ENCODE measurements at places on chromosomes 16 and 17.

GRCh38 chr16:56331399-56331798 lies 93.9 kb downstream of the AMFR start:
- DNase-seq, result no peak

DNA sequence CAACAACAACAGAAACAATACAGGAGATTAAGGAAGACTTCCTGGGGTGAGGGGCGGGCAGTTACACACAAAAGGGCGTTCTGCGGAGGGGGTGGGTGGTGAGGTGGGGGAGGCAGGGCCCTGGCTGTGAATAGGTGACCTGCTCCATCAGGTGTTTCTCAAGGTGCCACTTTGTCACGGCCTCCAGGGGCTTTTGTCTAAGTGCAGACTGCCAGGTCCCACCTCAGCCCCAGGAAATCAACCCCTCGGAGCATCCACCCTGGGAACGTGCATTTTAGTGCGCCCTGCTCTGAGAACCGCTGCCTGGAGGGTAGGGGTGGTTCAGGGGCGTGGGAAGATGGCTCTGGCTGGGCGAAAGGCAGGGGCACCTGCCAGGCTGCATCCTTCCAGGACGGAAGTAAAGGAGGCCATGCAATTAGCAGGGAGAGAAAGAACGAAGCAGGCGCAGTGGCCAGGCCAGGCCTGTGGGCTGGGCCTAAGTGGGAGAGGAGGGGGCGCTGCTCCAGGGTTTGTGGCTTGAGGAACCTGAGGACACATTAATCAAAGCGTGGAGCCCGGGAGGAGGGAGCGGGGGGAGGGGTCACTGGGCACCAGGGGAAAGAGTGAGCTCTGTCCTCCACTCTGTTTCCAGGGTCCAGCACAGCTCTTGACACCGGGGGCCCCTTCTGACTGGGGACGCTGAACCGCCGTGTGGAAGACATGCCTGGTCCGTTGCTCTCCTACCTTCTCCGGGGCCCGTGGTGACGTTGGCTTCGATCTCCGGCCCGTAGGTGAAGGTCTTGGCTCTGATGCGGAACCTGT lies 49.4 kb upstream of the CDC42EP4 start:
- no peak for DNase-seq

- no peak for DNase-seq
Measured at GRCh38 chr17:70658840-70659239, 489.5 kb downstream of the KCNJ2 start.

GRCh38 chr17:44924107-44924544 lies 8.8 kb upstream of the GFAP start:
- DNase-seq, result no peak

DNA sequence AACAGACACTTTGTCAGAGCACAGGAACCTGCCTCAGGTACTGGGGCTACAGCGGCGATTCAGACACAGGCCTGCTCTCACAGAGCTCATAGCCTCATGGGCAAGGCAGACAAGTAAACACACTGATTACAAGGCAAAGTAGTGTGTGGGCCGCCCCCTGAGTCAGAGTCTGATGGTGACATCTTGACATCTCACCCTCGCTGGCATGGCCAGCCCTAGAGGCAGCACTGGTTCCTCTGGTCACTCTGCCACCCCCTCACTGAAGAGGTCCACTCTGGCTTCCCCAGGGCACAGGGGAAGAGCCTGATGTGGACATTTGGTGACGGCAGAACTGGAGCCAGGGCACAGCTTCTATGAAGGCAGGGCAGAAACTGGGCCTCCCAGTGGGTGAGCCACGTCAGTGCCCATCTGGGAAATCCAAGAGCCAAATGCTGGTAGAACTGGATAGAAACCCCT lies 32.9 kb upstream of the TOB1 start:
- DNase-seq, result no peak

- DNase-seq, result no peak
Measured at GRCh38 chr16:4697848-4698291, 4.5 kb downstream of the NUDT16L1 start.

Data from stimulated activated CD4-positive, alpha-beta T cell treated with anti-CD3 and anti-CD28 coated beads, Interleukin-2, amount 100 ng/mL, for 24 hours (primary cell).